ENCODE measurements at places on chromosomes 13 and 19.

GRCh38 chr13:100338275-100338674 is 249.4 kb downstream of the PCCA start:
- no peak for DNase-seq

- DNase-seq = no peak
These were observed 126.9 kb downstream of the PTPRS start for GRCh38 chr19:5213667-5214066.

DNA sequence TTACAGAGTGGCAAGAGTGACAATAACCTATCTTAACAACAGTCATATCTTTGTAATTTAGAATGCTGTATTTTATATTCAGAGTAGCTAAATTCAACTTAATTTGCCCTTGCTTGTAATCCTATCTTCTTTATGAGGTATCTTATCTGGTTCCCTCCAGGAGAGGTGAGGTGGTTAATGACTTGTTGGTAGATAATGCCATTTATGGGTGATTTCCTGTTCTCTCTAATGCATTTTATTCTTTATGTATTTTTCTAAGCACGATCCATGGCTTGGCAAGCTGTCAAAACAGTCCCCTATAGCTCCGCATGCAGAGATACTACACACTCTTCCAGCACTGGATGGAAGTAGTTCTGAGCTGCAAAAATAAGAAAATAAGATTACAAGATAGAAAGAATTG is 267.9 kb downstream of the LMO7 start:
- DNase-seq = no peak

GRCh38 chr19:7859831-7860713 is 14.1 kb downstream of the PRR36 start:
- DNase-seq = no peak

GRCh38 chr13:39401046-39401705 is 201.8 kb downstream of the LHFPL6 start:
- DNase-seq = no peak

DNA sequence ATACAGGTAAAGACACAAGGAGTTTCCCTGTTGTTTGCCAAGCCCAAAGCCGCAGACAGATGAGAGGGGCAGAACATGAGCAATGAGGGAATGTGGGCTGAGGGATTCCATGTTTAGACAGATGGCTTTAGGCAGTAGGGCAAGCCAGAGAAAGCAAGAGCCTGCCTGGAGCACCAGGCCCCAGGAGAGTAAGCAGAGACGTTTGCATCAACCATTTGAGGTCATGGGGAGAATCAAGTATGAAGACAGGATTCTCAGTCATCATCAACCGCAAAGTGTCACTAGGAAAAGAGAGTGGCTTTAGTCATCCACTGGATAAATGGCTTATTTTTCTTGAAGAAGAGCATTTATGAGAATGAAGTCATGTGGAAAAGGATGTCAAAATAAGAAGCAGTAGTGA is 184.7 kb downstream of the COG6 start:
- DNase-seq = no peak

DNA sequence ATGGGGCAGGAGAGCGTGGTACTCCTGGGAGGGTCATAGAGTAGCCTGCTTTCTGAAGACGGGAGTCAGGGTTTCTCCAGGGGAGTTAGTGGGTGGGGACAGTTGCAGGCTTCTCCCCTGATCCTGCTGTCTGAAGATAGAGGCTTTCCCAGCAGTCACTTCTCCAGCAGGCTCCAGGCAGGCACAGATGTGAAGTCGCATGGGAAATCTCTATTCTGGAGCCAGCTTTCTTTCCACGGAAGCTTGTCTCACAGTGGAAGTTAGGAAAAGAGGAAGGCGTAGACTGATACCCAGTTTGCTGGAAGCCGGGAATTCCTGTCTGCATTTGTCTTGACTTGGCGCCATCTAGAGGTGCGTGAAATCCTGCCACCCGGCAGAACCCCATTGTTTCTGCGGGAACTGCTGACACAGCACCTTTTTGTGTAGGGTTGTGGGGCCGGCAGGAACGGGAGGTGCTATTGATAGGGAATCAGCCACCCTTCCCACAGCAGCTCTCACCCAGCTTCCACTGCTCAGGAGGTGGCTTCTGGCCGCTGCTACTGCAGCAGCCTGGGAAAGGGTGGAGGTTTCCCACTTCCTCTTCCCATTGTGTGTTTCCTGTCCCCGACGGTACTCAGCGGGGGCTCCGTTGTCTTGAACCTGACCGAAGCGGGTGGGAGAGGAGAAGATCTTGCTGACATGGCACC is 28.5 kb upstream of the NPAS1 start:
- peak; percentile 26 for DNase-seq

DNA sequence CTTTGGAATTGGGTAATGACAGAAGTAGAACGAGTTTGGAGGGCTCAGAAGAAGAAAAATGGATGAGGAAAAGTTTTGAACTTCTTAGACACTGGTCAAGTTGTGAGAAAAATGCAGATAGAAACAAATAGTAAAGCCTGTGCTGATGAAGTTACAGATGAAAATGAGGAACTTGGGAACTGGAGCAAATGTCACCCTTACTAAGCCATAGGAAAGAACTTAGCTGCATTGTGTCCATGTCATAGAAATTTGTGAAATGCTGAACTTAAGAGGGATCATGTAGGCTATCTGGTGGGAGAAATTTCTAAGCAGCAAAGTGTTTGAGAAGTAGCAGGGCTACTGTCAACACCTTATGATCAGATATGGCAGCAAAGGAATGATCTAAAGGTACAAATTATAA is 289.2 kb upstream of the PCDH9 start:
- DNase-seq = no peak
